ENCODE measurements at places on chromosomes 5 and 9.

GRCh38 chr5:87899721-87900131 lies 368.9 kb downstream of the TMEM161B start:
- DNase-seq, result no peak

GRCh38 chr5:103620851-103621547 lies 58.4 kb upstream of the NUDT12 start:
- no peak for DNase-seq

GRCh38 chr9:137519553-137519952 lies 30.6 kb downstream of the PNPLA7 start:
- DNase-seq, result no peak

GRCh38 chr5:160367885-160368284 lies 2.5 kb downstream of the C1QTNF2 start:
- DNase-seq, result no peak

- DNase-seq, result no peak
Measured at GRCh38 chr5:139646111-139646510, 2.0 kb upstream of the CXXC5 start.

- DNase-seq, result peak; percentile 80
Measured at GRCh38 chr9:90107040-90107725, 502.4 kb downstream of the GADD45G start.

DNA sequence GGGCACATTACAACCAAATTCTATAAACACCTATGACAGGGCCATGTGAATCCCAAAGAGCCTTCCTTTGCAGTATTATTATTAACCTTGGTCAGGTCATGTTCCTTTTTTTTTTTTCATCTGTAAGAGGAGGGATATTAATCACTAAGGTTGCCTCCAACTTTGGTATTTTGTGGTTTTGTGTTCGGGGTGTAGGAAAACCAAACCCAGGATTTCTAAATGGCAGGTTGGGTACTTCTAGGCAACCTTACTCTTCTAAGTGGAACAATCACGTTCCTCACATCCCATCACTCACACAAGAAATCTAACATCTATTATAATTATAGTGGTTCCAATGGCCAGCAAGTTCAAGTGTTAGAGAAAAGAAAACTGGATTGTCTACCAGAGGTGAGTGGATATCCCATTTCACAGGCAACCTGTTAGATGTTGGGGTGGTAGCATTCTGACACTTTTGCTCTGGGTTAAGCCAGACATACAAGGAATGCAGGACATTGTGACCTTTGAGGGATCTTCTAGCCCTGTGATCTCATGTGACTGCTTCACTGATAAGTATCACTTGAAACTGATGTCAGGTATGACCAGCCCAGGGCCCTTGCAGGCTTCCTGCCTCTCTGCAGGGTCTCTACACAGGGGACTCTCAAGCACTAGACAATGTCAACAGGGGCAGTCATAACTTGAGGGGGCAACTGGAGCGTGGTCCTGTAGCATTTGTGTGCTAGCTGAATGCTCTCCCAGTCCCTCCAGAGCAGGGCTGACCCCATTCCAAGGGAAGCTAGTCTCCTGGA lies 126.2 kb upstream of the VLDLR start:
- DNase-seq, result no peak

- no peak for DNase-seq
Measured at GRCh38 chr5:42598311-42598710, 158.3 kb upstream of the CCDC152 start.

DNA sequence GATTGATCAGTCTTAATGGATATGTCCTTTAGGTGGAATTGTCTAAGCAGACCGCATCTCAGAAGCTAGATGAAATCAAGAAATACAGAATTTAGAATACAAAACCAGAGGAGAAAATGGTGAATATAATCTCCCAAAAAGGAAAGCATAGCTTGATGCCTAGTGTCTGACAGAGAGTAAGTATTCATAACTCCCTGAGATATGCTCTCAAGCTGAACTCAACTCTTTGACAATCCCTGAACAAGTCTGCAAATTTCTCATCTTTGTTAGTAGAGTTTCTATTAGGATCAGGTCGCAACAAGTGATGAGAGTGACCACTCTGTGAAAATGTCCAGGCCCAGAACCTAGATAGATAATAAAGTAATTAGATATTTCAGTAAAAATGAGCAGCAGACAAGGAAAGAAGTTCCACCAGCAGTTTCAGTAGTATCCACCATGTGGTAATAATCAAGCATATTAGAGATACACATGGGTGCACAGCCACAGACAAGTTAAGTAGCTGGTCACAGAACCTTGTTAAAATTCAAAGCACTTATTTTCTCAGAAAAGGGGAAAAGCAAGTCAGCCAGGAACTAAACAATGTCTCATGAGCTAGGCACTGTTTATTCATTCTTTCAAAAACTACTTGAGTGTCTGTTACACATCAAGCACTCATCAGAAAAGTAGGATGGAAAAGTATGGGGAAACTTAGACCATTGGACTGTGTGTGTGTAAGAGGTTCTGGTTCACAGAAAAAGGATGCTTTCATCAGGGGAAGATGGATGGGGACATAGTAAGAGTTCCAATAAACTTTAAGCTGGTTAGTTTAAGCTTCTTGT lies 481.5 kb upstream of the TUSC1 start:
- DNase-seq, result no peak

DNA sequence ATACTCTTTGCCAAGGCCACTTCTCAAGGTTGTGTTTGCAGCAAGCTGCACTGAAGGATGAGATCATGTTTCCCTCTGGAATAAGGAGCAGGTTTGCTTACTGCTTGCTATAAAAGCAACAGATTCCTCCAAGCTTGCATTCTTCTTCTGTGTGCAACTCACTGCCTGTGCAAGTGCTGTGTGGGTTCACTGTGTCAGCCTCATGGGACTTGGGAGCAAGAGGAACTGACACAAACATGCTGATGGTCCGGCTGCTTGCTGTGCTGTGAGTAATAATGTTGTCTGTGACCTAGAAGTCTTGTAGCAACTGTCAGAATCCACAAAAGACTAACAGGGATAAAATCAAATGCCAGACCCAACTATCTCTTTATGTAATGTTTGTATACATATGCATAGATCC lies 33.6 kb upstream of the SHC3 start:
- DNase-seq, result no peak

DNA sequence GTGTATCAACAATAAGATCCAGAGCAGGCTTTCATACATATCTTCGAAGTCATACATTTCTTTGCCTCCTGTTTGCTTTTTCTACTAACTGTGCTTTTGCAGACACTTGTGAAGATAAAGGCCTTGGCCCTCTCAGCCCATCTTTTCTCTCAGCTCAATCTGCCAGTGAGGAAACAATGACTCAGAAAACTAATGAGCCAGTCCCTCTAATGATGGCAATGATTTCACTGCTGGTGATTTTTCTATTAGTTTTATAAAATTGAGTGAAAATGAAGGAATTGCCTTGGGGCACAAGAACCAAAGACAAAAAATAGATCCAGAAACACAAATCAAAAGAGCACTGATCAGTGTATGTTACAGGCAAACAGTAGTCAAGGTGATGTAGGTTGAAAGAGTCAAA lies 167.7 kb upstream of the PPP2R2B start:
- DNase-seq, result no peak

DNA sequence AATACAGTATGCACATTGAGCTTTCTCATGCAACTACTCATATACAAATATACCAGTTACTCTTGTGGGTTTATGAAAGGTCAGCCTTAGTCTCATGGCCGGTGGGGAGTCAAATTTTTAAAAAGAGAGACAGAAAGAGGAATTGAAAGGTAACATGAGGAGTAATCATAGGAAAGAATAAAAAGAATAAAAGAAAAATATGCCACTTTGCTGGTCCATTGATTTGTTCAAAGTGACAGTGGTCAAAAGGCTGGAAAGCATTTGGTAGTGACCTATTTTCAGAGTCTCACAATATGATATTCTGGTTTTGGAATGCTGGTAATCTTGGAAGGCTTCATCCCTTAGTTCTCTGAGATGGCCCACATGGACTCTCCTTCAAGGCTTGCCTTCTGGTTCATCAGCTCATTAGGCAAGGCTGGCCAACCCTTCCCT lies 67.0 kb downstream of the ZNF366 start:
- DNase-seq, result no peak

DNA sequence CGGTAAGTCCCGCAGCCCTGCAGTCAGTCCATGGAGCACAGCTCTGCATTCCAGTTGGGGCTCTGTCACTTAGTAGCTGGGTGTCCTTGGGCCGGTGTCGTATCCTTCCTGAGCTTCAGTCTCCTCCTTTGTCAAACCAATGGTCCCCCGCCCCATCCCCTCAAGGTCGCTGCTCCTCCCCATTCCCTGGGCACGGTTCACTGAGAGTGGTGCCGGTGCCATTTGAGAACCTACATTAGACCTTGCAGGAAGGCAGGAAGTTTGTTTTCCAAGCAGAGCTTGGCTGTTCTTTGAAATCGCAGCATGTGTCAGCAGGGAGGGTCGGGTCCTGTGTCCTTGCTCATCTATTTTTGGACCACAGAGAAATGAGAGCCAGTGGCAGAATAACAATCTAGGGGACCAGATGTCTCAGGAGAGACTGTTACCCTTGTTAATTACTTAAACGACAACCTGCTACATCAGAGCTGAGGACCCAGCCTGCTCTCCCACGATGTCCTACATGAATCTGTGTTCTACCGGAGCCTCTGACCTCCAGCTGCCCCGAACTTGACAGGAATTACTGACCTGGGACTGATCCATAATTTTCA lies 21.7 kb upstream of the BARHL1 start:
- DNase-seq, result no peak

DNA sequence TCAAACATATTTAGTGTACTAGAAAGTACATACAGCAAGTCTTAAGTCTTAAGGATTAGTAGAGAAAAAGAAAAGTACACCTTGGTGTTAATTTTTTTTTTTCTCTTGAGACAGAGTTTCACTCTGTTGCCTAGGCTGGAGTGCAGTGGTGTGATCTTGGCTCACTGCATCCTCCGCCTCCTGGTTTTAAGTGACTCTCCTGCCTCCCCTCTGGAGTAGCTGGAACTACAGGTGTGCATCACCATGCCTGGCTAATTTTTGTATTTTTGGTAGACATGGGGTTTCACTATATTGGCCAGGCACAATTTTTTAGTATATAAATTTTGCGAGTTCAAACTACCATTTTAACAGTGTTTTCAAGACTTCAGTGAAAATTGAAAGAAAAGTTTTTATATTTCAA lies 1941.1 kb upstream of the CDH6 start:
- no peak for DNase-seq

- DNase-seq, result peak; percentile 45
Measured at GRCh38 chr5:156815988-156816599, 34.0 kb upstream of the PPP1R2B start.

DNA sequence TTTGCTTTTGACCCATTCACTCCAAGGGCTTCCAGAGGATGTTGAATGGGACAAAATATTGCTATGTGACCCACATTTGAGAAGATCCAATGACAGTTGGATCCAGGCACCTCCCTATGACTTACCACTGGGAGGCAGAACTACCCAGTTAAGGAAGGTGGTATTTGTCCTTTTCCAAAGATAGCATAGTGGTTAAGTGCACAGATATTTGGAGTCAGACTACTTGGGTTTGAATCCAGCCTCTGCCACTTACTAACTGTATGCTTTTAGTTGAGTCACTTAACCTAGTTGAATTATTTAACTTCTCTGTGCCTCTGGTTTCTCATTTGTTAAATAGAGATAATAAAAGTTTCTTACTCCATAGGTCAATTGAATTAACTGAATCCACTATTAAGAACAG lies 74.5 kb upstream of the PALM2AKAP2 start:
- DNase-seq, result no peak

GRCh38 chr9:89814340-89815040 lies 209.7 kb downstream of the GADD45G start:
- DNase-seq, result no peak

DNA sequence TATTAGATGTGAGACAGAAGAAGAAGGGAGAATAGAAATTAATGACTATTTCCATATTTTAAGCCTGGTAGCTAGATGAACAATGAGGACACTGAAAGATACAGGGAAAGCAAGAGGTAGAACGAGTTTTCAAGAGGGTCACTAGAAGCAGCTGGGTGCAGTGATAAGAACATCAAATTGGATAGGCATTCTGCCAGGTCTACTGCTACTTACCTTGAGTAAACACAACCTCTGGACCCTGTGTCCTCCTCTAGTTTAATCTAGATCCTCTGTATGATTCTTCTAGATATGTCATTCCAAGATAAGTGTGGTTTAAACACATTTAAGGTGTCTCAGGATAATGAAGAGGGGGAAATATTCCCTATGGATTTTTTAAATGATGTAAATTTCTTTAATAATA lies 31.2 kb downstream of the OTP start:
- no peak for DNase-seq

DNA sequence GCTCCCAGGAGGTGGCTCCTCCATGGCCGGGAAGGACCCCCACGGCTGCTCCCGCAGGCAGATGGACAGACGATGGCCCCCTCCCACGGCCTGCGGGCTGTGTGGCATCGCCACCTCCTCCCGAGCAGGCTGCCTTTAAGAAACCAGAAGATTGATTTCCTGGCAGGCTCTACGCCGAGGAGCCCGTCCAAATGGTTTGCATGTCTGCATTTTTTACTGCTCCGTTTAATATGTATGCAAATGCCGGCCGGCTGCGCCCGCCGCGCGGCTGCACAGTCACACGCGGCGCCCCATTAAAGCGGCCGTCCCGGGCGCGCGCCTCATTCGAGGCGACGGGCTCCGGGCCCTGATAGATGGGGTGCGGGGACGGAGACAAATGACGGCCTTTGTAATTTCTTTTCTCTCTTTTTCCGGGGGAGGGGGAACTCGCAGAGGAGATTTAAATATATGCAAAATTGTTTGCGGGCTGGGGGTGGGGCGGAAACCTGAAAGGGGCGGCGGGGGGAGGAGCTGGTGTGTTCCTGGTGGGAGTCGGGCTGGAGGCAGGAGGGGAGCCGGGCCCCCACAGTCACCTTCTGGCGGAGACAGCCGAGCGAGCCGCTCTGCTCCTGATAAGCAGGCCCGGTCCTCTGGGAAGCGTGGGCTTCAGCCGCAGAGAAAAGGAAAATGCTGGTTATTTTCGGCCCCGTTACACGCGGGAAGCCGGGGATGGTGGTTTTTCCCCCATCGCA lies 158.7 kb upstream of the IER5L start:
- no peak for DNase-seq

GRCh38 chr5:139131062-139131461 lies 67.1 kb downstream of the SIL1 start:
- DNase-seq, result no peak

DNA sequence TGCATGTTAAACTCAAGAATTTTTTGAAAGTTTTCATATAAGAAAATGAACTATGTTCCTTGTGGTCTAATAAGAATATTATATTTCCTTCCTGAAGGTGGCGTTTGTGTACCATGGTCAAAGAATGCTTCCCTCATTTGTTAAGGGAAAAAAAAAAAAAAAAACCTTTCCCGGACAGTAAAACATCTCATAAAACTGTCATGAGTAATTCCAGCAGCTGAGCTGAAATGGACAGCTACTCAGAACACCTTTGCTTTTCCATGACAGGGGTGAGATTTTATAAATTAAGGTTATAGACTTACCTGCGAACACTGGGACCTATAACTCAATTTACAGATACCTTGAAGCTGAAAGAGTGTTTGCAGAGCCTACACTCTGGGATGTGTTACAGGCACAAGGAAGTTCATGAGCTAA lies 113.2 kb upstream of the RANBP3L start:
- no peak for DNase-seq

Data from body of pancreas (tissue), 4 donors.